Cerebellar nuclear complex (tissue), 1 donor: ENCODE measurements at places on chromosomes 13 and 19.

DNA sequence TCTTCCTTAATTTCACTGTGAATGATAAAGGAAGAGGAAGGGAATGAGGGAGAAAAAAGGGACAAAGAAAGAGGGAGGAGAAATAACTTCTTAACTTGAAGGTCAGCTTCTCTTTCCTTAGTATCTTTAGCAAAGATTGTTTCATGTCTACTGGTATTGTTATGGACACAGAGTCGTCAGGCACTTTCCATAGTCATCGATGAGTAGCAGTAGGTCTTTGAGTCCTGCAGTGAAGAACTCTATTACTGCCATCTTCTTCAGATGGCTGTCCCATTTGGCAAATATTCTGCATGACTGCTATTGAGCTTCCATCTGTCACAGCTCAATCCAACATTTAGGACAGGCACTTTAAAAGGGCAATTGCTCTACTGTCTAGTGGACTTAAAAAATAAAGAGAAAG, 2463.1 kb downstream of the PCDH9 start:
- no peak for DNase-seq

GRCh38 chr13:57123681-57124080, 17.0 kb upstream of the PRR20A start:
- no peak for DNase-seq

GRCh38 chr13:46057256-46058015, 4.9 kb upstream of the ZC3H13 start:
- no peak for DNase-seq

GRCh38 chr13:80145171-80145690, 195.7 kb downstream of the SPRY2 start:
- DNase-seq, result no peak

DNA sequence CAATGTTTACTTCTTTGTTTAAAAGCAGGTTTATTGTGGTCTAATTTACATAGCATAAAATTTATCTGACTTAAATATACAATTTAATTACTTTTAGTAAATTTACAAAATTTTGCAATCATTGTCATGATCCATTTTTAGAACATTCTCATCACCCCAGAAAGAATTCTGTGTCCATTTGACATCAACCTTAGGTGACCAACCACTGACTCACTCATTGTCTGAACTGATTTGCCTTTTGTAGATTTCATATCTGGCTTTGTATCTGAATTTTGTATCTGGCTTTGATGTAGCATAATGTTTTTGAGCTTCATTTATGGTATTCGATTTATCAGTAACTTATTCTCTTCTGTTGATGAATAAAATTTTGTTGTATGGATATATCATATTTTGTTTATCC, 40.4 kb downstream of the EDNRB start:
- no peak for DNase-seq

DNA sequence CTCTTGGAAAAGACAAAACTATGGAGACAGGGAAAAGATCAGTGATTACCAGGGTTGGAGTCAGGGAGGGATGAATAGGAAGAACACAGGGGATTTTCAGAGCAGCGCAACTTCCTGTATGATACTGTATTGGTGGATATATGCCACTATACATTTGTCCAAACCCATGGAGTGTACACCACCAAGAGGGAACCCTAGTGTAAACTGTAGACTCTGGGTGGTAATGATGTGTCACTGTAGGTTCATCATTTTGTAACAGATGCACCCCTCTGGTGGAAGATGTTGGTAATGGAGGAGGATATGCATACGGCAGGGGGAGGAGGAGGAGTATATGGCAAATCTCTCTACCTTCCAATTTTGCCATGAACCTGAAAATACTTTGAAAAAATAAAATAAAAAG, 68.1 kb downstream of the UFM1 start:
- DNase-seq, result no peak
